ENCODE measurements at places on chromosomes 16 and 17.

GRCh38 chr17:42291129-42291528 is 2.8 kb downstream of the STAT5A start:
- no peak for DNase-seq

GRCh38 chr17:30788918-30789317 is 35.6 kb downstream of the CRLF3 start:
- no peak for DNase-seq

DNA sequence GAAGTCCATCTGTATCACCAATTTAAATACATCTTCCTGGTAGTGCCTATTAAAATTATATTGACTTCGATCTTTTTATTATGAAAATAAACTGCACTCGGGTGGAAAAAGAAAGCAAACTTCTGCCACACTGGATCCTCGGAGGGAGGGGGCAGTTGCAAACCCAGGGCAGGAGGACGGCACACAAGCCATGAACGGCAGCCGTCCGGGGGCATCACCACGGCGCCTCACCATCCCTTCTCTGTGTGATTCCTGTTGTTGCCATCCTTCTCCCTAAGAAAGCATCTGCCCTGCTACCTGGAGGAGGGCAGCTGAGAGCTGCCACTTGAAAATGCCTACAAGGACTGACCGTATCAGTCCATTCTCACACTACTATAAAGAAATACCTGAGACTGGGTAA is 53.9 kb upstream of the ENPP7 start:
- DNase-seq, result no peak

DNA sequence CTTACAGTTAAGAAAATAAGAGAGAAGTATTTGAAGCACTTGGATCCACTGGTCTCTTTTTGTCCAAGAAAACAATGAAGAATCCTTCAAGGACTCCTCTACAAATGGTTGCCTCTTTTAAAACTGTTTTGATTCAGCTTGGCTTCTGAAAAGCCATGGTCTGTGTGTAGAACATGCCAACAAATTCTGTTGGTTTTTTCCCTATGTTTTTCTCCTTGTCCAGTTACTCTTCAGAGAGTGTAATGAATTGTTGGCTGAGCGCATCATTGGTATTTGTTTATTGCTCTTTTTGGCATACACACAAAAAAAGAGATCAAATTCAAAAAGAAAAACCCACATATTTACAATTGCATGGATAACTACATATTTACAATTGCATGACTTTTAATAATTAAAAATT is at the start of gene ABCA10:
ABCA10 (minus strand) TSS at position 249 of the 400 bp plus-strand sequence. CDS start 3,466 bp downstream, outside the sequence.
- DNase-seq, result no peak

DNA sequence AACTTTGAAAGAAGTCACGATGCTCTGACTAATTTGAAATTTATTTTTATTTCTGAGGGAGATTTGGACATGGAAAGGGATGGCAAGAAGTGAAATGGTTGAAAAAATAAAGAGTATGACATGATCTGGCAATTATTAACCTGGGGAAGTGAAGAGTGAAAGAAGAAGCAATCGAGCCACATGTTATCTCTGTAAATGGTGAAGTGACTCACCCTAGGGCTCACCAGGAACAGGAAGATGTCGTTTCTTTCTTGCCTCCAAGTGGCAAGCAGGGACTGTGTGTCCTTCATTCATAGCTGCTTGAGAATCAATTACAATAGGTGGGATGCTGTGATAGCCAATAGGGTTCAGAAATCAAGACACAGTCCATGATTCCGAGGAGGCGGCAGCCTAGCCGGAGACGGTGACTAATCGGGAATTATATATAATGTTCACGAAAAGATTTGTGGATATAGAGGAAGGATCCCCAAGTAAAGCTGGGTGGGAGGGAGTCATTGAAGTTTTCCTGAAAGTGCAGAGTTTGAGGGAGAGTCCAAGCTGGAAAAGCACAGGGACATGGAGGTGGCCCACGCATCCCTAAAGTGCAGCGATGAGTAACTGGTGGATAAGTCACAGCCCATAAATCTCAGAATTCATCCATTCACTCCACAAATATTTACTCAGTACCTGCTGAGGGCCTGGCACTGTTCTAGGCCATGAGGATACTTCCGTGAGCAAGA is 18.2 kb upstream of the KRT20 start:
- DNase-seq, result no peak

DNA sequence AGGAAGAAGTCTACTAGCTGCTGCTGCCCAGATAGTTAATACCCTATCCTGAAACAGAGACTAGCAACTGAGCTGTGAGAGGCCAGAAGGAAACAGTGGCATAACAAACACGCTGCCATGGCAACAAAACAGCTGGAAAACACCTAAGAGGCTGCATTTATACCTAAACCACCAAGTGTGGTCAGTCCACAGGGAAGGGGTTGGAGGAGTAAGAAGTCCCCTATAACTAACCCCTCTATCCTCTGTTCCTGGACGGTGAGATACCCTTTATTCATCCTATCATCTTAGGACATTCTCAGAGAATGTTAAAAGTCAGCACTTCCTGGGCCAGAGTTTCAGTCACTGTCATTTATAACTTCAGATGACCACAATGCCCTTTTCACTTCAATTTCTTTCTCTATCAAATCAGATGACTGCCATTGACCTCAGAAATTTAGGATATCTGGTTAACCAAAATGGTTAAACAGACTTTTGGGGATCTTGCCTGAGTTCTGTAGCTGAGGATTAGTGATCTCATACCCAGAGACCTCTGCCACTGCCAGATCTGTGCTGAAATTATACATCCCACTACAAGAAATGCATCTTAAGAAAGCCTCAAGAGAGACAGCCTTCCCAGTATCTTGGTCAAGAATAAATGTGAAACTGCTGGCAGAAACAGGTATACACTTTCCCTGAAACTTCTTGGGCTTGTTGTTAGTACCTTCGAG is 36.2 kb downstream of the STH start:
- DNase-seq, result peak; percentile 44

GRCh38 chr16:58458606-58459343 is 41.2 kb upstream of the NDRG4 start:
- no peak for DNase-seq

DNA sequence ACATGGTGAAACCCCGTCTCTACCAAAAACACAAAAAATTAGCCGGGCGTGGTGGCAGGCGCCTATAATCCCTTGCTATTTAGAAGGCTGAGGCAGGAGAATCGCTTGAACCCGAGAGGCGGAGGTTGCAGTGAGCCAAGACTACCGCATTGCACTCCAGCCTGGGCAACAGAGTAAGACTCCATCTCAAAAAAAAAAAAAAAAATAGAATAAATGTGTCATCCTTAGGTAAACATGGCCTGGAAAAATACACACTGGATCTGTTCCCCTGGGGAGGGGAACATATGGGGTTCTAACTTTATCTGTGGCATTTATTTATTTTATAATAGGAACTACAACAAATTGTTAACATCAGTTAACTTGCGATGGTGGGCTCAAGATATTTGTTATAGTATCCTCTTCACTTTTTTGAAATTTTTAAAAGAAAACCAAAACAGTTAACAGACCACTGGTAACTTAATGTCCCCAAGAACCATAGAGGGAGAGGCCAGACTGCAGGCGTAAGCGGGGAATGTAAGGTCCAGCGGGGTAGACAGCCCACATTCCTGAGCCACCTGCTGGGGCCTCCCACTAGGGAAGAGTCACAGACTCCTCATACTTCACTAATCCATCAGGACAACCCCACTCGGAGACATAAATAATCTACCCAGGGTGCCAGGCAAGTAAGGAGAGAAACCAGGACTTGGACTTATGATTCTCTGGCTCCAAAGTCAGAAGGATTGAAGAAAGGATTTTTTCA is 12.5 kb upstream of the TXNDC11 start:
- no peak for DNase-seq

DNA sequence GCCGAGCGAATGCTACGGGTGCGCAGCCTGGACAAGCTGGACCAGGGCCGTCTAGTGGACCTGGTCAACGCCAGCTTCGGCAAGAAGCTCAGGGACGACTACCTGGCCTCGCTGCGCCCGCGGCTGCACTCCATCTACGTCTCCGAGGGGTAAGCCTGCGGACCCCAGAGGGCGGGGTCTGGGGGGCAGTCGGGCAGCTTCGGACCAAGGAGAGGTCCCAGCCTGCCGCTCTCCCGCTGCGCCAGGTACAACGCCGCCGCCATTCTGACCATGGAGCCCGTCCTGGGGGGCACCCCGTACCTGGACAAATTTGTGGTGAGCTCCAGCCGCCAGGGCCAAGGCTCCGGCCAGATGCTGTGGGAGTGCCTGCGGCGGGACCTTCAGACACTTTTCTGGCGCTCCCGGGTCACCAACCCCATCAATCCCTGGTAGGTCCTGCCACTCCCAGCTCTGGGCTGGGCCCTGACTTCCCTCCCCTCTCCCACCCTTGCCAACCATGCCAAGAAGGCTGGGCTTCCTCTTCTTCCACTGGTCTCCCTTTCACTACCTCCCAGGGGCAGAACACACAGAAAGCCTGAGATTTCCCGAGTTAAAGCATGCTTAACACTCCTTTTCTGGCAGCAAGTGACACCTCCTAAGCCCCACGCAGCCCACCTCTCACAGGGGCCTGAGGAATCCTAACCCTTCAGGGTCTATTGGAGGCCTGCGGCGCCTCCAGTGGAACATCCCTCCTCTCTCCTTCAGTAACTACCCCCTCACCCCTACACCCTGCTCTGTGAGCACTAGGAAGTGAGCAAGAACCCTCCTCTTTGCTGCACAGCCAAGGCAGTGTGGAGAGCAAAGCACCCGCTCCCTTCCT is 3.2 kb downstream of the NAGS start:
- no peak for DNase-seq
